T-helper 2 cell (primary cell): ENCODE measurements at places on chromosomes 3 and 15.

DNA sequence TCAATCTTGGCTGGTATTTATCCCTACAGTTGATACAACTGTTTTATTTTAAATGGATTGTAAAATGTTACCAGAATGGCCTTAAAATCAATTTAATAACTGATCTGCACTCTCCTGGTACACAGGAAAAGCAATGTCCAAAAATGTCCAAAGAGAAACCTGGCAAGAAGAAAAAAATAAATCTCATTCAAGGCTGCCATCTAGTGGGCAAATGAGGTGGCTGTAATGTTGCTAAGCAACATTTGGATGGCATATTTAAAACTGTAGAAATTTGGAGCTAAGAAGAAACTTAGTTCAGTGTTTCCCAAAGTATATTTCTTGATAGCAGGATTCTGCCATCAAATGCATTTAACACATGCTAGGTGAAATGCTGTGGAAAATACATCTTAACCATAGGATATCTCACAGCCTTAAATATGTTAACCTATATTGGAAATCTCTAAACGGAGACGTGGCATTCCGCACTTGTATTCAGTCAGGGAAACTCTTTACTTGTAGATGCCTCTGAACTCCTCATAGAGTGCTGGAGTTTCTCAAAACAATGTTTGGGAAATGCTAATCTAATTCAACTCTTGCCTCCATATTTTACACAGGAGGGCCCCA, 216.8 kb downstream of the ERC2 start:
- no peak for DNase-seq

DNA sequence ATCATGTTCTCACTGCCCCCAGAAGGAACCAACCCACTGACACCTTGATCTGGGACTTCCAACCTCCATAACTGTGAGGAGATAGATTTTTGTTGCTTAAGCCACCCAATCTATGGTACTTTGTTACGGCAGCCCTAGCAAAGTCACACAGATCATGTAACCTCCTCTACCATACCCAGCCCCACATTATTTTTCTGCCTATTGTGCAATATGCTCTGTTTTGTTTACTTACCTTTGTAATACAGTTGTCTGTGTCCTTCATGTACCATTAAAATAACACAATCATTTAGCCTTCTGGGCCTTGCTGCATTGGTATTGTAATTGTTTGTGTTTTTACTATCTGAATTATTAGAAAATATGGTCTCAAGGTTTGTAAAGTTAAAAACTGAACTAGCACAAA, 16.1 kb downstream of the NDN start:
- no peak for DNase-seq

DNA sequence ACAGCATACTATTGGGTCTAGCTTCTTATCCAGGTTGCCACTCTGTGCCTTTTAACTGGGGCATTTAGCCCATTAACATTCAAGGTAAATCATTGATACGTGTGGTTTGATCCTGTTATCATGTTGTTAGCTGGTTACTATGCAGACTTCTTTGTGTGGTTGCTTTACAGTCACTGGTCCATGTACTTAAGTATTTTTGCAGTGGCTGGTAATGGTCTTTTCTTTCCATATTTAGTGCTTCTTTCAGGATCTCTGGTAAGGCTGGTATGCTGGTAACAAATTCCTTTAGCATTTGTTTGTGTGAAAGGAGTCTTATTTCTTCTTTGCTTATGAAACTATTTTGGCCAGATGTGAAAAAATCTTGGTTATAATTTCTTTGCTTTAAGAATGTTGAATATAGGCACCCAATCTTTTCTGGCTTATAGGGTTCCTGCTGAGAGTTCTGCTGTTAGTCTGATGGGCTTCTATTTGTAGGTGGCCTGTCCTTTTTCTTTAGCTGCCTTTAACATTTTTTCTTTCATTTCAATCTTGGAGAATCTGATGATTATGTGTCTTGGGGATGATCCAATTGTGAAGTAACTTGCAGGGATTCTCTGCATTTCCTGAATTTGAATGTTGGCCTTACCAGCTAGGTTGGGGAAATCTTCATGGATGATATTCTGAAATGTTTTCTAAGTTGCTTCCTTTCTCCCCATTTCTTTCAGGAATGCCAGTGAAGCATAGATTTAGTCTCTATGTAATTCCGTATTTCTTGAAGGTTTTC, 39.3 kb downstream of the CCR1 start:
- no peak for DNase-seq

- no peak for DNase-seq
These were observed 129.9 kb downstream of the SMAD6 start for GRCh38 chr15:66831801-66832390.

DNA sequence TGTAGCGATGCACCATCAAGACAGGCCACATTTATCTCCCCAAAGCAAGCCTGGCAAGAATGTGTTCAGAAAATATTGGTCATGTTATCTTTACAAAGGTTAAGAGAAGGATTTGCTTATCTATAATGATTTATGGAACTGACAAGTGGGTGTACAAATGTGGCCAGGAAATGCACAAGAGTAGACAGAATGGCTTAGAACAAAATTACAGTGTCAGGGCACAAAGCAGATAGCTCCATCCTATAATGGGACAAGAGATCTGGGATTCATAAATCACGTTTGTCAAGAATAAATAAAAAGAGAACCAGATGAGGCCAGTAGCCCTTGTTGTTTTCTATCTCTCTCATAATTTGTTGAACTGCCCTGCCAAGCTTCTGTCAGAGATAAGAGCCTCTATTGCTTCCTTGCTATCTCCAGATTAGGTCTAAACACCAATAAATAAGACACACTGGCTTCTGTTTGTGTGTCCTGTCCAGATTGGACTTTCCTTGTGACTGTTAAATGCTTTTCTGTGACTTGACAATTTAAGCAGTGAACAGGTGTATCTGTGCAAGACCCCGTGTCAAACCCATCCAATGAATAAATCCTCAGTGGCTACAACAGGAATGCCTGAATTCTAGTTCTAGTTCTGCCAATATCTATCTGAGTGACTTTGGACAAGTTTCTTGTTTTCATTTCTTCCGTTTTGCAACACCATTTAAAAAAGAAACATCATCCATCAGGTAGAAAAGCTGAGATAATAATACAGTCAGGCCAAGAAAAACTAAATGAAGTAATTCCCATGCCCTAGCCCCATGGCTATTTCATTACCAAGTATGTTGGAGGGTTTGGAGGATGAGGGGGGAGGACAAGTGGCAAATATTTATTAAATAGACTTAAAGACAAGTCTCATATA, 157.2 kb downstream of the DCLK3 start:
- no peak for DNase-seq

DNA sequence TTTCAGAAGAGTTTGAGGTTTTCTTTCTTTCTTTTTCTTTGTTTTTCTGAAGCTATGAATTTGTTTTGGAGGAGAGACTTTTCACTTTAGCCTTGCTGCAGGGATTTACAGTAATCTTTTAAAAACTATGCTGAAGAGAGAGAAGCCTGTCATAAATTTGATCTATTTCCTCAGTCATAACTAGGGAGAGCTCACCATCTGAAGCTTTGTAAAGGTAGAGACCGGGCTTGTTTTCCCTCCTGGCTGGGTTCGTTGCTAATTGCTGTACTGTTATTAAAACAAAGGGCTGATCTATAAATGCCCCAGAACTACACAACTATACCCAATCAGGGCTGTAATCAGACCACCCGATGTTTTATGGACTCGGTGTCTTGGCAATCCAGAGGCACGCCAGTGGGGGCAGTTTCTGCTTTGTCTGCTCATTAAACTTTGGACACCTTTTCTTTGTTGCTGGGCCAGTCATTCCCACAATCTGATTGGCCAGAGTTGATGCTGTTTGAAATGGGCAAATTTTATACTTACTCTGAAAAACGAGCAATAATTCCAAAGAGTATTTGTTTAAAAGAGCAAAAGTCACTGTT, 164.3 kb downstream of the CACNA1D start:
- DNase-seq, result no peak

- DNase-seq, result no peak
These were observed 75.7 kb downstream of the SMAD6 start for GRCh38 chr15:66777596-66778313.

GRCh38 chr15:69009341-69009740, 5.2 kb upstream of the NOX5 start:
- no peak for DNase-seq

DNA sequence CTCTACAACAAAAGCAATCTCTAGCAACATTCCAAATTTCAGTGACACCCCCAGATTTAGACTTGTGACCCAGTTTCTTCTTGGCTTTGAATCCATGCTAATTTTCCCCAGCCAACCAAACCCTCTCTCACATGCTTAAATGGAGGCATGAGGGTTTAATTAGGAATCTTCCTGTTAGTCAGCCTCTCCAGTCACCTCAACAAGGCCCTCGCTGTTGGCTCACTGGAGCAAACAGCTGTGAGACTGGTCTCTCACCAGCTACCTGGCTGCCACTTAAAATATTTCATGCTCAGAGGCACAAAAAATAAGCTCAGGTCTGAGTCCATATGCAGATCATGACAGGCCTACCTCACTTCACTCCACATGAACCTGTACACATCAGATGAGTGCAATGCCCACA, 630.4 kb upstream of the ADAMTS9 start:
- no peak for DNase-seq
